ENCODE measurements at places on chromosomes 6 and 20. TPM values are rescaled to one million over a fixed set of nuclear protein-coding genes. Genes with fewer than 3 reads are reported as not detected.

DNA sequence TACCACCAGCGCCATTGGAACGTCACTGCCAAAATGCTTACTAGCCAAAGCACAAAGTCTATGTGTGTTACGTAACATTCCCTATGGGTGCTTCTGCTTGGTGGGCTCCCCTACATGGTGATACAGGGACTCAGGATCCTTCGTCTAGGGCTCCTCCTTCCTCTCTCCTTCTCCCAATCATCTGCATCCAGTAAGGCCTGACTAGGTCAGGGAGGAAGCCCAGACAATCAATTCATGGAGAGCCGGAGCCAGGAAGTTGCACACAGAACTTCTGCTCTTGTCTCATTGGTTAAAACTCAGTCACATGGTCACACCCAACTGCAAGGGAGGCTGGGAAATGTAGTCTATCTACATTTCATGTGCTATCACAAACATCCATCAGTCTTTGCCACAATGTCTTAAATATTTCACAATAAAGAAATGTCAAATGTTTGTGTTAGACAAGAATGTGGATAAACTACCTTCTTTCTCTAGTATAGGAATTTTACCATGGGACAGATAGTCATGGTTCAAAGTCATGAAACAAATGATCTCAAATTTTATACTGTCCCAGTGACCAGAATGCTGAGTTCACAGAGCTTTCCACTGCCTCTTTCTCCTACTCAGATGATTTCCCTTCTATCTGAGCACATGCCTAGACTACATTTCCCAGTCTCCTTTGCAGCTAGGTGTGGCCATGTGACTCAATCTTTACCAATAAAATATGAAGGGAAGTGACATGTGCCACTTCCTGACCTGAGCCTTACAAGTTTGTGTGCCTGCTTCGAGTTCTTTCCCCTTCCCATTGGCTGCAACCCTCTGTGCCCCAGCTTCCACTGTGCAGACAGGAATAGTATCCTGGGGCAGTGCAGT lies 9.3 kb upstream of the KCNK15 start:
- H3K27ac ChIP-seq, result 0 out of 2 replicates have a peak overlapping the region, but pooled peaks have one; percentile 6
- DNase-seq, result peak; percentile 89
- H3K4me3 ChIP-seq, result 0 out of 2 replicates have a peak overlapping the region, but pooled peaks have one; percentile 25
- no peaks in the 10 kb centered on the region for H3K27me3 ChIP-seq
- peaks cover 3% of the 10 kb centered on the region for H3K4me1 ChIP-seq

- H3K4me1 ChIP-seq, result no peaks in the 10 kb centered on the region
- no peak for DNase-seq
- no peak overlapping the region for H3K27ac ChIP-seq
- no peaks in the 10 kb centered on the region for H3K27me3 ChIP-seq
- H3K4me3 ChIP-seq, result no peak overlapping the region
Observed at GRCh38 chr6:7300926-7301325, 12.1 kb downstream of the SSR1 start.

DNA sequence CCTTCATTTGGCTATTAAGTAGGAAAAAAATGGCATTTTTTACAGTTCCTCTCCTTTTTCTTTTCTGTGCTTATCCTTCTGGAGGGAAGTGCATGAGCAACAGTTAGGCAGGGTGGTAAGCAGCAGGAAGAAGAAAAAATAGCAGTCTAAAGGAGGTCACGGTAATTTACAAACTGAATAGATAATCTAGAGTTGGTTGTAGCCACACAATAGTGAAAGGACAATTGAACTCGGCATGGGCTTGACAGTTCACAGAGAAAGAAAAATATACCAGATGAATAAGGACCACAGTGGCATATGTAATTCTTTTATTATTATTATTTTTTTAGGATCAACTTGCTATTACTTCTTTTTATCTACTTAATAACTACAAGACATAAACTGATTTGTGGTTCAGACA lies 358.6 kb downstream of the BTBD9 start:
- H3K36me3 ChIP-seq, result no peaks in the 10 kb centered on the region
- peaks cover 31% of the 10 kb centered on the region for H3K4me1 ChIP-seq
- no peak overlapping the region for H3K27ac ChIP-seq

GRCh38 chr20:58655328-58656107 lies 4.4 kb downstream of the STX16 start:
- H3K27ac ChIP-seq, result no peak overlapping the region
- peaks cover 19% of the 10 kb centered on the region for H3K4me1 ChIP-seq
- H3K4me3 ChIP-seq, result no peak overlapping the region

DNA sequence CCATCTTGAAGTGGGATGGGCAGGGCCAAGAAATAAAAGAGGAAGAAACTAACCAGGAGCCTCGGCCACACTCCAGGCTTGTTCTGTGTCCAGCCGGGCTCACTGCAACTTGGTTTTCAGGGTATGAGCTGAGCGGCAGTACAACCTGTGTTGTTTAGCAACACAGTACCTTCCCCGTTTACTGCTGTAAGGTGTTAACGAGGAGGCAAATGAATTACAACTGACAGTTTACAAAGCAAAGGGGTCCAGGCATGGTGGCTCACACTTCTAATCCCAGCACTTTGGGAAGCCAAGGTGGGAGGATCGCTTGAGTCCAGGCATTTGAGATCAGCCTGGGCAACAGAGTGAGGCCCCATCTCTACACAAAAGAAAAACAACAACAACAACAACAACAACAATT lies 481.3 kb upstream of the SULF2 start:
- H3K27ac ChIP-seq, result no peak overlapping the region
- no peaks in the 10 kb centered on the region for H3K36me3 ChIP-seq
- no peak overlapping the region for H3K4me3 ChIP-seq
- peaks cover 20% of the 10 kb centered on the region for H3K27me3 ChIP-seq
- DNase-seq, result no peak

DNA sequence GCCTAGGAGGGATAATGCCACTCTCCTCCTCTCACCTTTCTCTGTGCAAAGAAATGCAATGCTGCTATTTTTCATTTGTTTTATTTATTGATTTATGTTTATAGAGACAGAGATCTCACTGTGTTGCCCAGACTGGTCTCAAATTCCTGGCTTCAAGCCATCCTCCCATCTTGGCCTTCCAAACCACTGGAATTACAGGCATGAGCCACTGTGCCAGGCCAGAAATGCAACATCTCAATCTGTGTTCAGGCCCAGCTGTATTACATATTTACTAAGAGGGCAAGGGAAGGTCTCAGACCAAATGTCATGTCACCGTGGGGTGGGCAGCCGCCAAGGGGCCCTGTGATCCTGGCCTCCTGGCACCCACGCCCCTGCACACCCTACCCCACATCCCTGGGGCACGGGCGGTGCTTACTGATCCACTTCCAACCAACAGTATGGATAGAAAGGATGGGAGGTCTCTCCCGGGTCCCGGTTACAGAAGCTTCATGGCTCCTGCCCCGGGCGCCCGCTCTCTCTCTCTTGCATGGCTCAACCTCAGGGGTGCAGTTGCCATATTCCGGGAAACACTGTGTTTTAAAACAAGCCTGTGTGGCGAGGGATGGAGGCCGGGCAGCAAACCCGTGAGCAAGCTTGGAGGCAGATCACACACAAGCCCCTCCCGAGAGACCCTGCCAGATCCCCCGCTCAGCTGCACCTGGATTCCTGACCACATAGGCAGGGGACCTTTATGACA lies 111.8 kb downstream of the AGPAT4 start:
- H3K4me3 ChIP-seq, result no peak overlapping the region
- H3K27me3 ChIP-seq, result no peaks in the 10 kb centered on the region
- H3K36me3 ChIP-seq, result no peaks in the 10 kb centered on the region
- no peak for DNase-seq

GRCh38 chr6:31453259-31453658 lies 44.7 kb upstream of the MICB start:
- no peaks in the 10 kb centered on the region for H3K4me1 ChIP-seq
- H3K27ac ChIP-seq, result no peak overlapping the region
- no peak overlapping the region for H3K4me3 ChIP-seq
- no peaks in the 10 kb centered on the region for H3K27me3 ChIP-seq

DNA sequence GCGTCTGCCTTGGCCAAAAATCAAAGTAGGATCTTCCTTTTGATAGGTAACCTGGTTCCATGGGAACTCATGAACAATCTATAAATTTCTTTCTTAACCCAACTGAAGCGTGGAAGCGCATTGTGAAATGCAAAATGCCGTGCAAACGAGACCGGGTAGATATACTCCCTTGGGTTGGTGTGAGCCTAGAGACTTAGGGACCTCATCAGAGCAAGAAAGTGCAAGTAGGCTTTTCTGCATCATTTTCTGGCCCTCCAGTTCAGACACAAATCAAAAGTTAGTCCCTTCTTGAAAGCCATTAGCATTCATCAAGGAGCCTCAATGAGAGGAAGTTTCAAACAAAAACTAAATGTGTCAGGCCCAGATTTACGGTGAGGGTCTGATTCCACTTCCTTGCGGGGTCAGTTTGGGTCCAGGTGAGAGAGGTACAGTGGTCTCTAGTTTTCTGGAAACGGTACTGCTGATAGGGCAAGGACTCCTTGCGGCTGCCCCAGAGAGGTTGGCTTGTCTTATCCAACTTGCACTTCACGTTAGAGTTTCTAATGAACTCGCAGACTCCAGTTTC lies 5.3 kb upstream of the ZNF184 start:
- H3K4me3 ChIP-seq, result no peak overlapping the region
- no peak for DNase-seq
- H3K4me1 ChIP-seq, result peaks cover 15% of the 10 kb centered on the region
- H3K27me3 ChIP-seq, result no peaks in the 10 kb centered on the region

GRCh38 chr6:38861926-38862401 lies 146.9 kb downstream of the DNAH8 start:
- no peak for DNase-seq
- H3K4me1 ChIP-seq, result no peaks in the 10 kb centered on the region
- H3K27ac ChIP-seq, result no peak overlapping the region

- H3K27ac ChIP-seq, result peak overlapping the region; percentile 24
- no peak overlapping the region for H3K4me3 ChIP-seq
- DNase-seq, result no peak
Observed at GRCh38 chr20:378961-379336, 1.6 kb upstream of the TRIB3 start.

Gene KIAA0408
- 0.25 TPM for total RNA-seq

Gene MOG
- total RNA-seq, result not detected

Gene CTAGE9
- not detected for total RNA-seq

Gene OGFR
- 73.6 TPM for total RNA-seq

Gene CENPQ
- total RNA-seq, result 11.3 TPM
